ENCODE measurements at places on chromosomes 6 and 20.

DNA sequence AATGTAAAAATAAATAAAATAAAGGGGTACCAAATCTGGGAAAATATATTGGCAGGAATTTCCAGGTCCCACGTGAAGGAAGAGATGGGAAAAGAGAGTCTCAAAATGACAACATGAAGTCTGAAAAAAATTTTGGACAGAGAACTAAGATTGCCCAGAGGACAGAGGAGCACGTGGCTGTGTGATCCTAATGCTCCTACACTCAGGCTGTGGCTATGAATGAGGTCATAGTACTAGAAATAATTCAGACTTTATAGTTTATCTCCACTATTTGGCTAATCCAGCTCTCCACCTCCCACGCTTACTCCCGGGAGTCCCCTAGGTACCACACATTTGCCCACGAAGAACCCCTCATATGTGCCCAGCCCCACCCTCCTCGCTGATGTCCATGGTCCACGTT lies 42.8 kb upstream of the STMND1 start:
- DNase-seq, result no peak

GRCh38 chr6:157642736-157643135 lies 180.3 kb upstream of the SNX9 start:
- DNase-seq, result no peak

GRCh38 chr6:121965739-121966138 lies 433.7 kb upstream of the HSF2 start:
- no peak for DNase-seq

DNA sequence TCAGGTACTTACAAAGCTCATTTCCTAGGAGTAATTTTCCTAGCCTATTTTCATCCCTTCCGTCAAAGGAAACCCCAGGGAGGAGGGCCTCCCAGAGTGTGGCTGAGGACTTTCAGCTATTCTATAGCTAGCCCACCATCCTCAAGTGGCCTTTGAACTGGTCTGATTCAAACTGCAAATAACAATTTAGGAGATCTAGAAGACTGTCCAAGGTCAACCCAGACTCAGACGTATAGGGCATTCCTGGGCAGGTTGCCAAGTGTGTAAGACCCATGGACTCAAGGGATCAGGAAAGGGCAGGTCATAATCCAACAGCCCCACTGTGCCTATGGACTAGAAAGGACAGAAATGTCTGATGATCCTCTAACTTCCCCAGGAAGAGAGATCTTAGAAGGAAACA lies 2.1 kb upstream of the RRAGD start:
- DNase-seq, result no peak

- no peak for DNase-seq
Observed at GRCh38 chr6:105868823-105869460, 217.2 kb upstream of the PRDM1 start.

- no peak for DNase-seq
Observed at GRCh38 chr20:7207186-7207798, 439.8 kb downstream of the BMP2 start.

- DNase-seq, result no peak
Observed at GRCh38 chr6:119764927-119765681, 415.5 kb upstream of the MAN1A1 start.

- no peak for DNase-seq
Observed at GRCh38 chr20:1806456-1806855, 88.8 kb upstream of the SIRPA start.

All from HTR-8/SVneo (cell line).